NCI-H774 (cell line): ENCODE measurements at places on chromosomes 11 and 22.

GRCh38 chr11:101974255-101974654 lies 57.9 kb upstream of the ANGPTL5 start:
- no peak for DNase-seq

DNA sequence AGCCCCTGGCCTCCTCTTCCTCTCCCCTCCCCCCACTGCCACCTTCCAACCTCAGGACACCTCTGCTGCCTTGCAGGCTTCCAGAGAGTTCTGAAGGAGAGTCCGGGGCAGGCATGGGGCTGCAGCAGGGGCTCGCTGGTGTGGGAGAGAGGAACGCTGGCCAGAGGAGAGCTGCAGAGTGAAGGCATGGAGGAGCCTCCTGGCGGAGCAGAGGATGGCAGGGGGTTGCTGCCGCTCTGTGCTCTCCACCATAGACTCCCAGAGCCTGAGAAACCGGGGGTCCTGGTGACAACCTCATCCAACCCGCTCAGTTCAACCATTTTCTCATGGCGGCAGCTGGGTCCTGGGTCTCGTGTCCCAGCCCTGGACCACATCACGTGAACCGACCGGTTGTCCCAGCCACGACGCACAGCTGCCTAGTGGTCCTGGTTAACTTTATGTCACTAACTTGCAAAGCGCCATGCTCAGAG lies 17.5 kb downstream of the MRGPRG start:
- DNase-seq, result no peak

DNA sequence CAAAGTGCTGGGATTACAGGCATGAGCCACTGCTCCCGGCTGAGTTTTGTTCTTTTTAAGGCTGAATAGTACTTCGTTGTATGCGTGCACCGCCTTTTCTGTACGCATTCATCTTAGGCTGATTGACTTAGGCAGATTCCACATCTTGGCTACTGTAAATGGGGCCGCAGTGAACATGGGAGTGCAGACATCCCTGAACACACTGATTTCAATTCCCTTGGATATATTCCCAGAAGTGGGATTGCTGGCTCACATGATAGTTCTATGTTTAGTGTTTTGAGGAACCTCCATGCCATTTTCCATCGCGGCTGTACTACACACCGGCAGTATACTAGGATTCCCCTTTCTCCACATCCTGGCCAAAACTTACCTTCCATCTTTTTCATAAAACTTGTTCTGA lies 10.4 kb upstream of the ZNF74 start:
- no peak for DNase-seq

DNA sequence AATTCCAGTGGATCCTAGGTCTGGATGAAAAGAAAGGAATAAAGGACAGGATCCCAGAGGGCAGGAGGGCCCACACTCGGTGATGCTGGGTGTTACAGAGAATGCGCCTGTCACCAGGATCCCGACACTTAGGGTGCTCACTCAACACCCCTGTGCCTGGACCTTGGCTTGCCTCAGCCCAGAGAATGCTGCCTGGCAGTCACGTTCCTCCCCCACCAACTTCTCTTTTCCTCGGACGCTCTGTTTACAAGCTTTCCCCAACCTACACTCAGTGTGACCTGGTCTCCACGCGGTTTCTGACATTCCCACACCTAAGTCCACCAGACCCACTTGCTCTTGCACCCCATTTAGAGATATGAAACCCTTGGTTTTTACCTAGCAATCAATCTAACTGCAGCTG lies 38.0 kb upstream of the ETS1 start:
- DNase-seq, result no peak

DNA sequence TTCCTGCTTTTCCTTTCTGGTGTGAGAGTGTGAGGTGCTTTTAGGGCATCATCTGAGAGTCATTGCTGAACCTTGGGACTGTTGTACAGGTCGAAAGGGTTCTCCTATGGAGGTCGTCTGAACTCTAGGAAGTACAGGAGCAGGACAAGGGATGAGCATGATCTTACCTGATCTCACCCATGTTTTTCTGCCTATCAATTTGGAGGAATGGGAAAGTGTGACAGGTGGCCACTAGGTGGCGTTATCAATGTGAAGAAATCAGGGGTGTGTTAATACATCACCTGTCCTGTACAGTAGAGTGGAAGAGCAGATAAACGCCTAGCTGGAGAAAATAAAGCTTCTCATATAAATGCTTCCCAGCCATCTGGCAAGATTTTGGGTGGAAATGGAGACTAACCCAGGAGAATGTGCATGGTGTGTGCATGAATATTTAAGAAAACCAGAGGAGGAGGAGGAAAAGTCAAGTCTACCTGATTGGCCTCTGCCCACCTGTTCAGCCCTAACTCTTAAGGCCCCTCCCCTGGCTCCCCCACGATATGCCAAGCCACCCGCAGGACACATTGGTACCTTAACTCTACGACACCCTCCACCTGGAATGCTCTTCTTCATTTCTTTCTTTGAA lies 72.0 kb upstream of the NARS2 start:
- peak; percentile 84 for DNase-seq

DNA sequence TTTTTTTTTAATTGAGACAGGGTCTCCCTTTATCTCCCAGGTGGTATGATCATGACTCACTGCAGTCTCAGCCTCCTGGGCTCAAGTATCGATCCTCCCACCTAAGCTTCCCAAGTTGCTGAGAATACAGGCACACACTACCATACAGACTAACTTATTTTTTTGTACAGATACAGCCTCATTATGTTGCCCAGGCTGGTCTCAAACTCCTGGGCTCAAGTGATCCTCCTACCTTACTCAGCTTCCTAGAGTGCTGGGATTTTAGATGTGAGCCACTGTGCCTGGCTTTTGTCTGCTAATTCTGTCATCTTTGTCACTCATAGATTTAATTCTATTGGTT lies 43.5 kb downstream of the CBL start:
- DNase-seq, result no peak

DNA sequence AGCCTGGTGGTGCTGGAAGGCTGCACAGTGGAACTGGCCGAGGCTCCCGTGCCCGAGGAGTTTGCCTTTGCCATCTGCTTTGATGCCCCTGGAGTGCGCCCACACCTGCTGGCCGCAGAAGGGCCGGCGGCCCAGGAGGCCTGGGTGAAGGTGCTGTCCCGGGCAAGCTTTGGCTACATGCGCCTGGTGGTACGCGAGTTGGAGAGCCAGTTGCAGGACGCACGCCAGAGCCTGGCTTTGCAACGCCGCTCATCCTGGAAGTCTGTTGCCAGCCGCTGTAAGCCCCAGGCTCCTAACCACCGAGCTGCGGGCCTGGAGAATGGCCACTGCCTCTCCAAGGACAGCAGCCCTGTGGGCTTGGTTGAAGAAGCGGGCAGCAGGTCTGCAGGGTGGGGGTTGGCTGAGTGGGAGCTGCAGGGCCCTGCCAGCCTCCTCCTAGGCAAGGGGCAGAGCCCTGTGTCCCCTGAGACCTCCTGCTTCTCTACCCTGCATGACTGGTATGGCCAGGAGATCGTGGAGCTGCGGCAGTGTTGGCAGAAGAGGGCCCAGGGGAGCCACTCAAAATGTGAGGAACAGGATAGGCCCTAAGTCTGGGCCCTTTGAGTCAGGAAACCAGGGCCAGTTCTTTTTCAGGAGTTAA lies 1.9 kb upstream of the SMDT1 start:
- DNase-seq, result no peak

GRCh38 chr22:38981005-38981991 lies 849 bp upstream of the APOBEC3B start:
- no peak for DNase-seq

- DNase-seq, result no peak
Measured at GRCh38 chr22:45446216-45446615, 32.7 kb downstream of the RIBC2 start.

- no peak for DNase-seq
Measured at GRCh38 chr22:42937164-42937843, 77.6 kb downstream of the PACSIN2 start.

DNA sequence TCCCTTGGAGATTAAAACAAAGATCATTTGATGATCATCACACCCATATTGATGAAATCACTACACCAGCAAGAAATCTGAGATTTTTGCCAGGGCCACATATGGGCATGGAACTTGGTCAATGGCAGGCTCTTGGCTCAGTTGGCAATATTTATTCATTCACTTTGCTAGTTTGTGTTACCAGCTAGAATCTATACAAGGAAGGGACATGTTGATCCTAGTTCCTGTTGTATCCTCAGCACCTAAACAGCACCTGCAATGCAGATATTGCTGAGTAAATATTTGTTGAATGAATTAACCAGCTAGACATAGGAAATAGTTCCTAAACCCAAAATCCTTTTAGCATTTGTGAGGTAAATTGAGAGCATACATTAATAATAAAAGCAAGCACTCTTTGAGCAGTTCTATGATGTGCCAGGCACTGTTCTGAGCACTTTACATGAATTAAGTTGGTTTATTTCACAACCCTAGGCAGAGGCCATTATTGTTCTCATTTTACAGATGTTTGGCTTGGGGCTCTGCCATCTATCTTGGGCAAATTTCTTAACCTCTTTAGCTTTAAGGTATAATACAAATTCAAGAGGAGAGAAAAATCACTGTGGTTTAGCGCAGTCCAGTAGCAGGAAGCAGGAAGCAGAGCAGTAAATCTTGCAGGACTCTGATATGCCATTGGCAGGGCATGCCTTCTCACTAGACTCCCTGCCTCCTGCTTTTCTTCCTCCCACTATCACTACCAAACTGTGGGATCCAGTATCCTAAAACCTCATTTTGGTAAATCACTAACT lies 1.6 kb downstream of the TRIM68 start:
- peak; percentile 61 for DNase-seq

- no peak for DNase-seq
Measured at GRCh38 chr11:105447936-105448702, 161.8 kb upstream of the GRIA4 start.

GRCh38 chr11:75432911-75433321 lies at the start of gene KLHL35:
Gene KLHL35, minus strand, starts transcription at chr11:75433203. Its CDS starts 2,574 bp downstream, at chr11:75430629.
- no peak for DNase-seq

DNA sequence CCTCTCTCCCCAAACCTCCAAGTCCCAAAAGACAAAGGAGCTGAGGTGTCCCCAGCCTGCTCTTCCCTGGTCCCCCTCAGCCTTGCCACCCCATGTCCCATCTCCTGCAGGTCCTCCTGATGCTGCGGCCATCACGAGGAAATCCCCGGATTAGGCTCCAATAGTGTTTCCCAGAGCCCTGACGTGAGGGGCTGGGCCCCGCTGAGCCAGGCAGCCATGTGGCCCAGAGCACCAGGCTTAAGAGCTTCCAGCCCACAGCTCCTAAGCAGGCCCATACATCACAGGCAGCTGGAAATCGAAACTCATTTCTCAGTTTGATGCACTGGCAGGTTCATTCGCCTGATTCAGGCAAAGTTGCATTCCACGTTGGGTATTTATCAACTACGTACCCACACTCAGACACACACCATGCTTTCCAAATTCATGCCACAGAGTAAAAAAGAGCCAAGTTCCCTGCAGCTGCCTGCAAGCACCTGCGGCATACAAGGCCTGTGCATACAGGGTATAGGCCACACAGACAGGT lies 114.2 kb downstream of the CHST1 start:
- no peak for DNase-seq
